Large intestine (tissue), 12 donors: ENCODE measurements at places on chromosomes 5 and 9. TPM values are rescaled to one million over a fixed set of nuclear protein-coding genes. Genes with fewer than 3 reads are reported as not detected.

Gene FOXD4L6
- 0.06 TPM for polyA plus RNA-seq

DNA sequence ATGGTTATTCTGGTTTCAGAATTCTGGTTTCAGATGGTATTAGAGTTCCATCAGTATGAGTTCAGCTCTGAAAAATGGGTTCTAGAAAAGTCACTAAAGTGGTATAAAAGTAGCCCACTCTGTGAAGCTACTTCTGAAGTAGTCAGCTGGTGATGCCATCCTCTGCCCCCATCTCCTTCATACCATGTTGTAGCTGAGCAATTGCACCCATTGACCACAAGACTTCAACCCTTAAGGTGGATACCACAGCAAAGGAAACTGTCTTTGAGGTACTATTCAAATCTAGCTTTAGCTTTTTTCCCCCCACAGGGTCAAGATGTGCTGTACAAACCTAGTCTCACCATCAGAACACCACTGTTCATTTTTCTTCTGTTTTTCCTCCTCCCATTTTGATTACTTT lies 444.9 kb downstream of the DMAC1 start:
- DNase-seq = no peak

- DNase-seq = no peak
Measured at GRCh38 chr5:118894709-118895108, 93.6 kb downstream of the DTWD2 start.

- DNase-seq = no peak
Measured at GRCh38 chr5:38467353-38468040, 88.9 kb downstream of the LIFR start.

- no peak for DNase-seq
Measured at GRCh38 chr5:143400541-143401226, 2.8 kb downstream of the NR3C1 start.

DNA sequence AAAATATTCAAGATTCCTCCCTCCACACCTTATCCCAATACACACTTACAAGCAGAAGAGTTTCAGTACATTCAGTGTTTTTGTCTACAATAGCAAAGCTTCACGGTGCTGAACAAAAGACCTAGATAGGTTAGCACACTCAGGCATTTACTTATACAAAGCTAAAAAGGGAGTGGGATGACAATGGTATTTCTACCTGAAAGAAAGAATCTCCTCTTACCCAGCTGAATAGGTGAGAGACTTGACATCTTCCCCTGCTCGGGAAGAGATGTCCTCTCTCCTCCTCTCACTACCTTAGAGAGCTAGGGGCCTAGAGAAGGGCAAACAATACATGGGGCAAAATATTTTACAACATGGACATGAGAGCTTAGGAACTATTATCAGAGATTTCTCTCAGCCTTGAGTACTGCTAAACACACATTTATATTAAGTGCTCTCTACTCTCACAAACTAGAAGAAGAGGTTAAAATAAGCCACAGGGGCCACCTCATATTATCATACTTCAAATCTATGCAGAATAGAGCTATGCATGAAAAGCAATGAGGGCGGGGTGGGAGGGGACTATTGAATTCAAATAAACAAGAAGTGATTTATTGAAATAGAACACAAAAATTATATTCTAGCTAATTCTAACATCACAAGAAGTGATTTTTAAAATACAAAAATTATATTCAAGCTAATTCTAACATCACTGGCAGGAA lies 38.6 kb upstream of the RNF38 start:
- no peak for DNase-seq

DNA sequence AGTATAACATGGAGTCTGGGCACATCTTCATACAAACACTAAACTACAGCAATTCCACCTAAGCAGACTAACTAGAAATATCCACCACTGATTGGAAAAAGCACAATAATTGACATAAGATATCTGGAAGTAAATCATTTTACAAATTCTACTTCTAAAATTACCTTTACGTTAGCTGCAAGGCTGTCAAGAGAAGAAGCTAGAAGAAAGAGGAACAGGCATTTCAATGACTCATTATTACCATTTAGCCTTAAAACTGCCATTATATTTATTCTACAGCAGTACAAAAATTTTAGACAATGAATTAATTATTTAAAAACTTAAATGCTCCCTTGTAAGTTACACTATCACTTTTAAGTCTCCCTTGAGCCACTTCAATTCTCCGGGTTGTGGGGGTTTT lies 43.4 kb upstream of the PLPP6 start:
- DNase-seq = no peak

DNA sequence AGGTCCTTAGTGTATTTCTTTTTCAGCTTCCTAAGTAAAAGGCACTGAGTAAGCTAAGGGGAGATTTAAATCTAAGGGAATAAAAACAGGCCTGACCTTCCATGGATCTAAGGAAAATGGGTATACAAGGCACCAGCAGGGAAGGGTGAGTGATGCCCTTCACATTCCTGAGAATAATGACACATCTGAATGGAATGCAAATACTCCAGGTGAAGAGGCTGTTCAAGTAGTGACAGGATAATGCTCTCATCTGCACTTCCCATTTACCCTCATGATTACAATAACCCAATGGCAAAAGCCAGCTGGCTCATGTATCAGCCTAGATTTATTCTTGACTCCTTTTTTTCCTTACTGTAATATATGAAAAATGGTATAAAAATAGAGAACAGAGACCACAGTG lies 216.2 kb upstream of the ACTBL2 start:
- DNase-seq = no peak

GRCh38 chr9:130444565-130445221 lies at the start of gene ASS1:
Gene ASS1 (plus strand): TSS chr9:130444961. CDS start chr9:130452229, 7,268 bp downstream.
- peak; percentile 91 for DNase-seq

GRCh38 chr9:10242255-10242654 lies 370.5 kb downstream of the PTPRD start:
- DNase-seq = no peak

Gene PIP5K1B
- 57.9 TPM for polyA plus RNA-seq

DNA sequence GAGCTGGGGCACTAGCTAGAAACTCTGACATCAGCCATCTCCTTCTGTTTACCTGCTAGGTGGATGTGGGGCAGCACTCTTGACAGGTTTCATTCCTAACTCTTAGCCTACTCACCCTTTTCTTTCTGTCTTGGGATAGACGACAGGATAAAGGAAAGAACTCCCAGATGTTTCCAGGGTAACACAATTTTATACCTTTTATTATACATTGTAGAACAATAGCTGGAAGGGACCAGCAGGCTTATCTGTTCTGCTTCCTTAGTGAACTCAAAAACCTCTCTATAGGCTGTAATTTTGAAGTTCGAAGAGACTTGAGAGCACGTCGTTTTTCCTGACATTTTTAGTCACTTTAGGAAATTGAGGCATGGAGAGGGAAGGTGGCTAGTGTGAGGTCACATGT lies 13.2 kb downstream of the SPTAN1 start:
- DNase-seq = no peak

DNA sequence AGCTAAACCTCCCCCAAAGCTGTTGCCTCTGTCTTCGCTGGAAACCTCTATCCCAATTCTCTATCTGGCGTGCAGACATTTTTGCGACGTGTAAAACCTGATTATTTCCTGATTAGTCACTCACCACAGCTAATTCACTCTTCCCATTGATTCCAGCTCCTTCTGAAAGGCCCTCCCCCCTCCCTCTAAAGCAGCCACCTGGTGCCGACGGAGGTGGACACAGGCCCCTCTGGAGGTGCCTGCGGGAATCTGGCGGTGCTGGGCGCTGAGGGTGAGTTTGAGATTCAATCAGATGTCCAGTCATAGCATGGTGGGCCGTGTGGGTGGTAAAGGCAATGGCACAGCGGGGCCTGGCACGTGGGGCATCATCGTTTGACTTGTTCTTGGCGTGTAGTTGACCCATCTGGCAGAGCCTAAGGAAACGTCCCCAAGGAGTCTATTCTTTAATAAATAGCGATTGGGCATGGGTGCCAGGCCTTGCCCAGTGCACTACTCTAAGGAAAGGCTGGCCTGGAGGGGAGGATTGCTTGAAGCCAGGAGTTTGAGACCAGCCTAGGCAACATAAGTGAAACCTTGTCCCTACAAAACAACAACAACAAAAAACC lies 271.1 kb upstream of the MVB12B start:
- no peak for DNase-seq

DNA sequence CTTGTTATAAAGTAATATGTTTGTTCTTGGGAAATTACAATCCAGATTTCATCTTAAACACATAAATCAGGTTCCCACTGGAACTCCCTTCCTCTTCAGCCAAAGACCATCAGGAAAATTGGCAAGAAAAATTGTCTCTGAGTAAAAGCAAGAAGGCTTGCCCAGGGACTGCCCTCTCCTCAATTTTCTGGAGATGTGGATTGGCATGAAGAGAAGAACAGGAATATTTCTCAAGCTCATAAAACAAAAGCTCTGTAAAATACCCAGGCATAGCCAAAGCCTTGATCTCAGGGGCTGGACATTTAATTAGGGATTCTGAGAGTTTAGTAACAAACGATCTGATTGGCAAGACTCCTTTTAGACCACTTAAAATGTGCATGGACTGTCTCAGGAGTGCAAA lies 223.4 kb downstream of the ZNF608 start:
- no peak for DNase-seq

DNA sequence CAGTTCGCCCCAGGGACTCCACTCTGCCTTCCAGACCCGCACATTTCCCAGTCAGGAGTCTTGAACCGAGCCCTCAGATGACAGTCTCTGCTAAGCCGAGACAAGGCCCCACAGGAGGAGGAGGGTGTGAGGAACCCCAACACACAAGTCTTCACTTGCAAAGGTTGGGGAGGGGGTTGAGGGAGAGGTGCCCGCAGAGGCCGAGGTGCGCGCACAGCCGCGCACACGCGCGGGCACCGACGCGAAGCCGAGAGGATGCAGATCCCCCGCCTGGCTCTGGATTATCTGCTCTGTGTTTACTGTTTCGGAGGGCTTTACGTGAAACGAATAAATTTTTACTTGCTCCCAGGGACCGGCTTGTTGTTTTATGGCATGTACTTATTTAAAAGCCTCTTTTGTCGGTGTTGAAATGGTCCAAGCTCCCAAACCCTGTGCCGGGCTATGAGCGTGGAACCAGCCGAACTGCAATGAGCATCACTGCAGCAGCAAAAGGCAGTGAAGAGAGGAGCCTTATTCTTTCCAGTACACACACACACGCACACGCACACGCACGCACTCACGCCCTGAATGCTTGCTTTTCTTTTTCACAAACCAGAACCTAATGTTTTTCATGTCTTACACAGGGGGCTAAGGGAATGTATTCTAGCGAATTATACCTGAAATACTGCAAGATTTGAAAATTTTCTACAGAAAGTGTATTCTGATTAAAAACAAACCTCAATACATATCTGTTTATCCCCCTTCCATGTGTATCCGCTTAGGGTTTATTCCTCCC lies 297.7 kb downstream of the PARP8 start:
- no peak for DNase-seq

- no peak for DNase-seq
Measured at GRCh38 chr5:151707567-151707966, 20.9 kb upstream of the SPARC start.

DNA sequence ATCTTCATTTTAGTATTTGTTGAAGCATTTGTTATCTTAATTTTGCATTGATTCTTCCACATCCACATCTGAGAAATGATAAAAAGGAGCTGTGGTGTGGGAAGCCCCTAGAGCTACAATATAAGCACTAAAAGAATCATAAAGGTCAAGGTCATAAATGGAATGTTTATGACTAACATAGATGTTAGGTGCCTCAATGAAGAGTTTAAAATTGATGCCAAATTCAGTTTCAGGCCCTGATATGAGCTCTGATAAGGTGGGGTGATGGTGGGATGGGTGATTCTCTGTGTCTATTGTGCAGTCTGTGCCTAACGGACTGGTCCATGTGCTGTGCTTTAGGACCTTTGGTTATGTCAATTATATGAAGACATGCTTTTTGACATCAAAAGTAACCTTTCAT lies 61.2 kb upstream of the CAMK4 start:
- DNase-seq = no peak

DNA sequence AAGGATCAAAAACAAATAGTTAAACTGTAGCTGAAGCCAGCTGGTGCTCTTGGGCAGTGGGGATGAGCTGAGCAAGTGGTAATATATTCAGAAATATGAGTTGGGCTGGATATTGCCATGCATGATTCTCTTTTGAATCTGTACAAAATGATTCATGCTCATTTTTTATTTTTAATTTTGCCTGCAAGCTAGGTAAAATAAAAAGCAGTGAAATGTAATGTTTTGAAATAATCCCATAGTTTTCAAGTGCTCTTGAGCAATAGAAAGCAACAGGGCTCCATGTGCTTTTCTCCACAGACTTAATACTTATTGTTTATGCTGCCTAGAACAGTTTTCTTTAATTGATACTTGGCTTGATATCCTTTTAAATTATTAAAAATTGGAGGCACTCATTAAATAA lies 489.3 kb downstream of the TLE4 start:
- DNase-seq = no peak

Gene PROB1
- 2.1 TPM for polyA plus RNA-seq

Gene TRIP13
- 8.3 TPM for polyA plus RNA-seq

Gene DBH
- 0.66 TPM for polyA plus RNA-seq

Gene LCN15
- 14.0 TPM for polyA plus RNA-seq

Gene PTGS1
- 9.2 TPM for polyA plus RNA-seq

Gene SHISAL2B
- 0.06 TPM for polyA plus RNA-seq

GRCh38 chr5:139901986-139902385 lies 106.4 kb downstream of the PSD2 start:
- DNase-seq = no peak

DNA sequence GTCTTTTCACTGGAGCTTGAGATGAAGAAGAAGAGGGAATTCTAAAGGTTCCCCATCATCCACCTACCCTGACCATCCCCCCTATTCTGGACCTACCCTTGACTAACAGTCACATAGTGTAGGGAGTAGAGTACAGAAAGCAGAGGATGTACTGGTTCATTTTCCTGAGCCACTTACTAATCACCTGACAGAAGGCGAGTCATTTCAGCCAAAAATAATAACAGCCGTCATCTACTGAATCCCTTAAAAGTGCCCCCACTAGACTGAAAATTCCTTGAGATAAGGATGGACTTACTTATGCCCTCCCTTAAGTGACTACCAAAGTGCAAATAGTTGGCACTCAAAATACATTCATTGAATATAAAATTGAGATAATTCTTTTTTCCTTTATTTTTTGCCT lies 112.2 kb downstream of the FOXD1 start:
- DNase-seq = no peak

Gene SLC36A2
- polyA plus RNA-seq = not detected

Gene SH3PXD2B
- 11.0 TPM for polyA plus RNA-seq

Gene CDC25C
- polyA plus RNA-seq = 4.5 TPM

Gene CA9
- 4.2 TPM for polyA plus RNA-seq

DNA sequence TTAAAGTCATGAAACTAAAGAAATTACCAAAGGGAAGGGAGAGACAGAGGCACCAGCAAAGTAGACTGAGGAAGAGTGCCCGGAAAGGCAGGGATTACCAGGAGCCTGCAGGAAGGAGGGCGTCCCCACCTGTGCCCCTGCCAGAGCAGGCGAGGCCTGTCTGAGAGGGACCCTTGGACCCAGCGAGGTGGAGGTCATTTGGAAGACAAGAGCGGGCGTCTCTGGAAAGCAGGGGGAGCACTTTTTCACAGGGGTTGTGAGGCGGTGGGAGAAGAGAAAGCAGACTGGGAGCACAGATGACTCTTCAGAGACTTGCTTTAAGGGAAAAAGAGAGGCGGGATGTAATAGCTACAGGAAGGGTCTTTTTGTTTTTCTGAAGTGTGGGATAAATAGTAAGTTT lies 27.5 kb upstream of the SLC2A8 start:
- peak; percentile 13 for DNase-seq

GRCh38 chr9:13144166-13144775 lies 135.2 kb downstream of the MPDZ start:
- DNase-seq = no peak
